ENCODE measurements at places on chromosomes 12 and 14. TPM values are rescaled to one million over a fixed set of nuclear protein-coding genes. Genes with fewer than 3 reads are reported as not detected.

DNA sequence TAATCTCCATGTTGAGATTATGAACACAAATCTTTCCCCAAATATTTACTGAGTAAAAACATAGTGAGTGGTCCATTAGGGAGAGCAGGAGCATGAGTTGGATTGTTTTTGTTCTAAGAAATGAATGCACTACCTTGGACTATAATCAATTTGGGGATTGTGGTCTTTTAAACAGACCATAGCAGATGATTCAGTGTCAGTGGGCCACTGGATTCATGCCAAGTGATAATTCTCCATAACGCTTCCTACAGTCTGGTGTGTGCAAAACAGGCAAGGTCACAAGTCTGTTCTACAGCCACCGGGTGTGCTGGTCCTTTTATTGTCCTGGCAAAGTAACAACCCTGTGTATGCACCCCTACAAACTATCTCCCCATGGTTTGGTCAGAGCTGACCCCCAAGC lies 266.3 kb downstream of the APAF1 start:
- DNase-seq = no peak

DNA sequence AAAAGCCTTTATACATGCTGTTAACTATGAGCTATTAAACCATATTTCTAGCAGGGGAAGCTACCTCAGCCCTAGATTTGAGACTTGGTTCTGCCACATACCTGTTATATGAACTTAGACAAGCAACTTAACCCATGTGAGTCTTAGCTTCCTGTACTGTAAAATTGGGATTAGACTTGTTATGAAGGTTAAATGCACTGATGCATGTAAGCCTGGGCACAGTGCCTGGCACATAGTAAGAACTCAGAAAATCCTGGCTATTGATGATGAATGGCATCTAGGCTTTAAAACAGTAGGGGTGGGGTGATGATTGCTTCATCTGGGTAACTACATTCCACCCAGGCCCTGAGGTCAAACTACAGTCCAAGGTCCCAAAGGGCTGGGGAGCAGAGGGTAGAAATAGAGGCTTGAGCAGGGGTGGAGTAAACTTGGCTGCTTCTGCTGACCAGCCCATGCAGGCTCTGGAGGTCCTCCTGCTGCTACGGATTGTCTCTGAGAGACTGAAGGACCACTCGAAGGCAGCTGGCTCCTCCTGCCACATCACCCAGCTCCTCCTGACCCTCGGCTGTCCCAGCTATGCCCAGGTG lies 11.3 kb downstream of the ESPL1 start:
- no peak for DNase-seq

Gene KIF26A
- 5.0 TPM for total RNA-seq

Gene HCAR1
- 0.52 TPM for total RNA-seq

Gene COL2A1
- total RNA-seq = not detected

GRCh38 chr14:69769623-69770022 lies 2.7 kb downstream of the SRSF5 start:
- DNase-seq = no peak

- no peak for DNase-seq
Observed at GRCh38 chr12:27178255-27178654, 65.8 kb upstream of the STK38L start.

DNA sequence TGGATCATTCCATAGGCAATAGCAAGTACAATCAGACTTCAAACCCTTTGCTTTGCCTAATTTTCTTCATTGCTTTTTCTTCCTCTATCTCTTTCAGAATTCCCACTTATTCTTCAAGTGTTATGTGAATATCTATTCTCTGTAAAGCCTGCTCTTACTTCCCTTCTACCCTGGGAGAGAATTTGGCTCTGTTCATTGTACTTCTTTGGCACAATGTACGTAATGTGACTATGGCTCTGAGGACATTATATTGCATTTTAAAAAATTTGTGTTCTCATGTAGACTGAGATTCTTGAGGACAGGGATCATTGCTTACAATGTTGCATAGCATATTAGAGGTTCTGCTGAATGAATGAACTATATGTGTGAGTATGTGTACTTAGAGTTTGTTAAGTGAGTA lies 16.9 kb upstream of the PRICKLE1 start:
- DNase-seq = no peak

GRCh38 chr12:109689426-109689825 lies 24.2 kb upstream of the FAM222A start:
- DNase-seq = no peak

Gene CCDC85C
- total RNA-seq = 19.8 TPM

Gene ALDH1L2
- total RNA-seq = 56.8 TPM

DNA sequence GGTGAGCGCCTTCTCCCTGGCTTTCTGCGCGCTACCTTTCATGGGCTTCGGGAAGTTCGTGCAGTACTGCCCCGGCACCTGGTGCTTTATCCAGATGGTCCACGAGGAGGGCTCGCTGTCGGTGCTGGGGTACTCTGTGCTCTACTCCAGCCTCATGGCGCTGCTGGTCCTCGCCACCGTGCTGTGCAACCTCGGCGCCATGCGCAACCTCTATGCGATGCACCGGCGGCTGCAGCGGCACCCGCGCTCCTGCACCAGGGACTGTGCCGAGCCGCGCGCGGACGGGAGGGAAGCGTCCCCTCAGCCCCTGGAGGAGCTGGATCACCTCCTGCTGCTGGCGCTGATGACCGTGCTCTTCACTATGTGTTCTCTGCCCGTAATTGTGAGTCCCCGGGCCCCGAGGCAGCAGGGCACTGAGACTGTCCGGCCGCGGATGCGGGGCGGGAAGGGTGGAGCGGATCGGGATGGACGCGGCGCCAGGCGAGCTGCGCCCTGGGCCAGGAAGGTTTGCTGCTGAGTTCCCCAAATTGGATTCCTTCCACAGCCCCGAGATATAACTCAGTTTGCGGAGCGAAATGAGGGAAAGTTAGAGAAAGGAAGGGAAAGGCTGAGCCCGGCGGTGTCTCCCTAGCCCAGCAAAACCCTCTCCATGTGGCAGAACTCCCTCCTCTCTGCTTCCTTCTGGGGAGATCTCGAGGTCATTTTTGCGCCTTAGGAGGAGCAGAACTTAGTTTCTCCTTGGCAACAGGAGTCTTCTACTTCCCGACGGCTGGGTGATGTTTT lies 972 bp downstream of the PTGDR start:
- DNase-seq = peak; percentile 81

DNA sequence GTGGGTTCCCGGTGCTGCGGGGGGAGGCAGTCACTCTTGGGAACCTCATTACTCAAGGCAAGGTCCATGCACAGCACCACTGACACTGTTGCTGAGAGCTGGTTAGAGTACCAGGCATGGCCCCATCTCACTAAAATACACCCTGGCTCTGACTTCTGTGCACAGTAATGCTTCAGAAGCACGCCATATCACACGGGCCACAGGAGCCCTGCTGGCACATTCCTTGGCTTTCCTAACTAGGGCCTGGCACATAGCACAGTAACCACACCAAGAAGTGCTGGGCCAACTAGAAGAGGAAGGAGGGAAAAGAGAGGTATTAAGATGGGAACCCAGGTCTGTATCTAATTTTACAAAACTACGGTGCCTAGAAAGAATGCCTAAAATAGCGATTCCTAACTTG lies 13.5 kb upstream of the RAB35 start:
- no peak for DNase-seq

Gene NOXRED1
- total RNA-seq = 0.23 TPM

GRCh38 chr12:3177778-3178425 lies 100.7 kb downstream of the TSPAN9 start:
- no peak for DNase-seq

DNA sequence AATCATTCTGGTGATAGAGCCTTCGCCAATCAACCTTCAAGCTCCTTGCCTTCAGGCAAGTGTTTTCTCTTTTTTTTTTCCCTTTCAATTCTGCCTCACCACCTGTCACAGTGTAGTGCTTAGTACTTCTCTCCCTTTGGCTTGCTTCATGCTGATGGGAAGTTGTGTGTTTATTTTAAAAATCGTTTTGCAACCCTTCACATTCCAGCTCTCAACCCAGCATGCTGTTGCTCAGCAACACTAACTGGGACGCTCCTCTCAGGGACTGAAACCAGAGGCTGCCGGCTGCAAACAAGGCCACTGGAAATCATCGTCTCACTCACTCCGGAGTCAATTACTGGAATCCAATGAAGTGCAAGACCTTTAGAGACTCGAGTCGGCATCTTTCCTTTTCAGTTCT lies 342.7 kb downstream of the PRKD1 start:
- DNase-seq = peak; percentile 85

Gene SERPINA3
- total RNA-seq = 279 TPM

- no peak for DNase-seq
Observed at GRCh38 chr12:104669851-104670337, 213.1 kb downstream of the CHST11 start.

All from posterior vena cava (tissue), 2 donors.